Hepatic stellate cell (primary cell): ENCODE measurements at places on chromosomes 6 and 20.

DNA sequence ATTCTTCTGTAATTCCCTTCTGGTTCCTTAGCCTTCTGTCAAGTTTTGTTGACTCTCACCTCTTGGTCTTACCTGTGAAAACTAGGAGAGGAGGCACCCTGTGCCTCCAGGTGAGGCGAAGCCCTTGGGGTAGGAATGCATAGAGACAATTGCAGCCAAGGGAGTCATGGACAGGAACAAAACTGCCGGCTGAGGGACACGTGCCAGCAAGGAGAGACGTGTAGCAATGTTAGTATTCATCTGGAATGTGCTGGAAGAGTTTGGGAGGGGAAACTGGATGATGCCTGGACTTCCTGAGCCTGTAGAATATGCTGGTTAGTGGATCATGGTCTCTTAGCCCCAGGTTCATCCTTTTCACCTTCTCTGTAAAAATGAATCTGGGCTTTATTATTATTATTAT, 3.9 kb upstream of the TIAM2 start:
- DNase-seq = no peak

- no peak for DNase-seq
Observed at GRCh38 chr6:37862992-37863391, 43.5 kb downstream of the ZFAND3 start.

- DNase-seq = no peak
Observed at GRCh38 chr6:109485266-109485935, 2.4 kb upstream of the ZBTB24 start.

- no peak for DNase-seq
Observed at GRCh38 chr6:88165087-88165843, 882 bp downstream of the CNR1 start.

- no peak for DNase-seq
Observed at GRCh38 chr6:151807513-151808370, at the start of gene ESR1. Gene ESR1 (plus strand): TSS chr6:151807682. CDS start chr6:151807913, 231 bp downstream.

- DNase-seq = no peak
Observed at GRCh38 chr6:20710341-20710740, 176.1 kb downstream of the CDKAL1 start.

- DNase-seq = no peak
Observed at GRCh38 chr6:137792160-137793033, 74.7 kb upstream of the TNFAIP3 start.

DNA sequence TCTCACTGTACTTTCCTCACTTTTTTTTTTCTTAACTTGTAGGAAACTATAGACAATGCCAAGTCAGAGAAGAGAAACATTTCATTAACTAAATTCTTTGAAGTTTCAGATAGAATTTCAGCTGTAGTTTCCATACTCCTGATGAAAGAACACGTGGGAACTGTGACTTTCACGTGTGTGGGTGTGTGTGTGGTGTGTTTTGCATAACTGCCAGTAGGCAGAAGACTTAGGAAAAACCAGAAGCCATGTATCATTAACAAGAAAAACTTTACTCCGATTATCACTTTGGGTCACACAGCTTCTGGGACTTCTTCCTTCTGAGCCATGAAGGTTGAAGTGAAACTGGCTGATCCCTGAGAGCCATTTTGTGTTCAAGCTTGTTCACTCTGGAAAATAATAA, 483.3 kb downstream of the TFAP2B start:
- DNase-seq = no peak

GRCh38 chr6:46201702-46202101, 30.9 kb upstream of the ENPP5 start:
- DNase-seq = no peak

DNA sequence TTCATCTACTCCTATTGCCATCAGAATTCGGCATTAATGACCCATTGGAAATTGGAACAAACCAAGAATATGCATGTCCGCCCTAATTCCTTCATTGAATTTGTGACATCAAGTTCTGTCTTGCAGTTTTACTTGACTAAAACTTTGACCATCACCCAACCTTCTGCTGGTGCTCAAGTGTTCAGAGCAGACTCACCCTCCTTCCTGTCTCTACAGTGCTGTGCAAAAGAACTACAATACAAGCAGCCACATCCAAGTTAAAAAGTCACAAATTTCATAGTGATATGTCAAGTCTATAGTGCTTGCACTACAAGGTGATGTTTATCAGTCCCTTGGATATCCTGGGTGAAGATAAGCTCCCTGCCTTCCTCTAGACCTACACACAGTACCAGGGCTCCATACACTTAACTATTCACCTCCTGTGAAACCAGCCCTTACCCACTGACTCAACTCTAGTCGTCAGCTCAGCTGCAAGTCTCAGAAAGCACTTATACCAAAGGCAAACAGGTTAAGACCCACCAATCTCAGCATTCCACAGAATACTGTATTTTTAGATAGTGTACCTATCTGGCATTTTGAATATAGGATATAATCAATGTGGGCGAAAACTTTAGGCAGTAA, 23.6 kb downstream of the SNX5 start:
- no peak for DNase-seq

GRCh38 chr20:49591217-49591865, 23.4 kb upstream of the PTGIS start:
- no peak for DNase-seq

DNA sequence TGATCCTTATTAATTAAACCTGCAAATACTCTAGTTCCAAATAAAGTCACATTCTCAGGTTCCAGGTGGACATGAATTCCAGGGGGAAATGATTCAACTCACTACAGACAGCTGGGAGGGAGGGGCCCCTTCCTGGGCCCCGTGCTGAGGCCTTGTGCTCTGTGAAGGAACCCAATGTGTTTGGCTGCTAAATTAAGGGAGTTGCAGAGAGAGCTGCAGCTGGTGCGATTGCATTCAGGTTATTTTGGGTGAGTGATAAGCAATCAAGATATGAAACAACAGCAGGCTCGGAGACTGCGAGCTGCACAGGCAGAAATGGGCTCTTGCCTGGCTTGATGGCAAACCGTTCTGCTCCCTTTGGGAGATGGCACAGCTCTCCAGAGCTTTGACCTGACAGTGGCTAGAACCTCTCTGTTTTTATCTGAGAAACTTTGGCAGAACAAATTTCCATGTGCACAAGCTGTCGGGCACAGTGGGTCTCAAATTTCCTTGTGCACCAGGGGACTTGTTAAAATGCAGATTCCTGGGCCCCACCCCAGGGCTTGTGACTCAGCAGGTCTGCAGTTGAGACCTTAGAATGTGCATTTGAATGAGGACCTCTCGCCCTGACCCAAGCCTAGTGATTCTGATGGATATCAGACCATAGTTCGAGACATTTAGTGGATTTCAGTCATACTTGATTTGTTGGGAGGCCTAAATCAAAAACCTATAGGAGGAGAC, 9.8 kb downstream of the MAPK13 start:
- DNase-seq = no peak

- DNase-seq = no peak
Observed at GRCh38 chr6:148650941-148651505, 95.8 kb upstream of the UST start.

GRCh38 chr6:44004136-44004535, 123.1 kb downstream of the MRPL14 start:
- no peak for DNase-seq

GRCh38 chr6:110414669-110415068, 706 bp downstream of the DDO start:
- DNase-seq = no peak

GRCh38 chr6:4817551-4817950, 41.3 kb downstream of the CDYL start:
- no peak for DNase-seq

DNA sequence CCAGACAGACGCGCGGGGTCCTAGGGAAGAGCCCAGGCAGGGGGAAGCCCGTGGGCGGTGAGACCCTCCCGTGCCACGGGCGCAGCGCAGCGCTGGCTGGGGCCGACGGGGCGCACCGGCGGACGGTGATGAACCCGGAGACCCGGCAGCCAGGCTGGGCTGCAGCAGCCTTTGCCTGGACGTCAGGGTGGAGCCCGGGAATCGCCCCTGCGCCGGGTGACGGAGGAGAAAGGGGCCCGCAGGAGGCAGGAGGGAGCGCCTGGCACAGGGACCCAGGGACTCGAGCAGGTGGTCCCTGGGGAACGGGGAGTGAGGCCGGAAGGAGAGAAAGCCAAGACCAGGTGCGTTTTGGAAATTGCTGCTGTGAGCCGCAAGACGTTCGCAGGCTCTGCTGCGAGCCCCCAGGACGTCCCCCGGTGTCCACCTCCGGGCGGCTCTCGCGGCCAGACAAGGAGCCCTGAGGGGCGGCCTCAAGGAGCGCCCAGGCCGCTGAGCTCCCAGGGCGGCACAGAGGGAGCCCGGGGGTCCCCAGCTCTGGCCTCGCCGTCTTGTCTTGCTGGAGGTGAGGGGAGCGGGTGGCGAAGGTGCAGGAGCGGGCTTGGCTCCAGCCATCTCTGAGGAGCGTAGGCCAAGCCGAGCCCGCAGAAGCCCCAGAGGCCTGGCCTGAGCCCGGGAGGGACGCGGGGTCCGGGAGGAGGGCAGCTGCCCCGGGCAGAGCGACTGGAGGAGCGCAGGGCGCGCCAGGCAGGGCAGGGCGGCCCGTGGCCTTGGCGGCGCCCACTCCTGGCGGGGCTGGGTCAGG, 191.2 kb upstream of the PDE10A start:
- DNase-seq = no peak

DNA sequence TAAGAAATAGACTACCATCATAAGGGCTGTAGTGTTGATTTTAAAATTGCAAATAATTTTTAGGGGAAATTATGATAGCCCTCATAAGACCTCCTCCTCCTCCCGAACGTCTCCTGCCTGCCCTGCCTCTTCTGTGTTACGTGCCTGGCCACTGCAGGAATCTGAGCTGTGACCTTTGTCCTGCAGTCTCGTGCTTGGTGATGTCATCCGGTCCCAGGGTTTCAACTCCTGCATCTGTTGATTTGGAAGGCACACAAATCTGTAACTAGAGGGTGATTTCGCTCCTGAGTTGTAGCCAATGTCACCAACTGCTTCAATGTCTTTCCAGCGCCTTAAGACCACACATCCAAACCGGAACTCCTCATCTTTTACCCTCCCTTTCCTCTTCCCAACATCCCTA, 163.2 kb downstream of the AIG1 start:
- peak; percentile 19 for DNase-seq

DNA sequence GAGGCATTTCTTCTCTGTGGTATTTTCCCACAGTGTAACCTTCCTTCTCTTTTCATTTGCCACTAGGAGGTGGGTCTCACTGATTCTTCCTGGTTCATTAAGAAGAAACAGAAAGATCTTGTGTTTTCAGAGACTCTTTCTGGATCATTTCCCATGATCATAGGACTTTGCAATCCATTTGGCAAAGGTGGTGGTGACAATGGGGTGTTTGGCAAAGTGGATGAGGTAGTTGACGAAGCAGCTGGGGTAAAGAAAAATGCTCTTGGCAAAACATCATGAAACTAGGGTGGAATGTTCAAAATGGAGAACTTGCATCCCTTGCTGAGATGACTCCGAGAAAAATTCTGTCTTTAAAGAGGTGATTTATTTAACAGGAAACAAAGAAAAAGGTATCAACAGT, 50.6 kb downstream of the TRAF3IP2 start:
- no peak for DNase-seq

- DNase-seq = no peak
Observed at GRCh38 chr20:53088786-53089185, 116.6 kb downstream of the TSHZ2 start.

DNA sequence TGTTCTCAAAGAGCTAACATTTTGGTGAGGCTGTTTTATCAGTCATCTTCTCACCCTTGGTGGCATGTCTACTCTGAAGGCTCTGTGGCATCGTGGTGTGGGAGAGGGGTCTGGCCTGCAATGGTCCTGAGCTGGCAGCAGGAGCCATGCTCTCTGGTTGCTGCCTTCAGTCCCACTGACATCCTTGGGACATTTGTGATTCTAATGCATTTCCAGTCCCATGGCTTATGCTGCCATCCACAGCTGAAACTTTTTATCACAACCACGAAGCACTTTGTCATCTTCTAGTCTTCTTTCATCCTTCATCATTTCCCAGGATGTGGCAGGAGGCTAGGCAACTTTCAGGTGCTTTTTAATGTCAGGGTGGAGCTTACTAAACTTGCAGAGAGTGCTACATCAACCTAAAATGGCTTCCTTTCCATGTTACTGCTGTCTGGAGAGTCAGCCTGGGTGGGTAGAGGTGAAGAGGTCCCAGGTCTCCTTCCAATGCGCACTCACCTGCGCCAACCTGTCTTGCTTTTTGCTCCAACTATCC, 77.1 kb downstream of the GPR63 start:
- no peak for DNase-seq

- DNase-seq = no peak
Observed at GRCh38 chr6:54427396-54427937, 119.2 kb downstream of the TINAG start.

GRCh38 chr6:154276810-154277628, 79.6 kb downstream of the IPCEF1 start:
- DNase-seq = no peak

GRCh38 chr6:48881551-48881950, 581.5 kb downstream of the MMUT start:
- no peak for DNase-seq

GRCh38 chr6:25789475-25789874, 34.9 kb downstream of the SLC17A4 start:
- DNase-seq = no peak

DNA sequence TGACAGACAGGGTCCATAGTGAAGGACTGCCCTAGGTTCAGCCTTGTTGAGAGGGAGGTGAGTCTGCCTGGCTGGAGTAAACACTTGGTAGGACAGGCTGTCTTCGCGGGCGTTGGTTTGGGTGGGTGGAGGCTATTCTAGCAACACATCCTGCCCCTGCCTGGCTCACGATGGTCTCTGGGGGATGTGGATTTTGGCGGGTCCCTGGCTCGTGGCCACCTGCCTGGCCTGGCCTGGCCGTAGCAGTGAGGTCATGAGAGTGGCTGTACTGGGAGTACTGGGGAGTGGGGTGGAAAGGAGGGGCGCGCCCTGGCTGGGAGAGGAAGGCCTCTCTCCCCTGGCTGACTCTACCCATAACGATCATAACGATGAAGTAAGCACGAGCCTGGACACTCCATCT, 30.2 kb upstream of the MRPS18A start:
- no peak for DNase-seq
